Glutamatergic neuron (in vitro differentiated cells): ENCODE measurements at places on chromosomes 13 and 19. TPM values are rescaled to one million over a fixed set of nuclear protein-coding genes. Genes with fewer than 3 reads are reported as not detected.
A peak's percentile ranks its signal among the peaks of the same experiment; 100 is the strongest.

DNA sequence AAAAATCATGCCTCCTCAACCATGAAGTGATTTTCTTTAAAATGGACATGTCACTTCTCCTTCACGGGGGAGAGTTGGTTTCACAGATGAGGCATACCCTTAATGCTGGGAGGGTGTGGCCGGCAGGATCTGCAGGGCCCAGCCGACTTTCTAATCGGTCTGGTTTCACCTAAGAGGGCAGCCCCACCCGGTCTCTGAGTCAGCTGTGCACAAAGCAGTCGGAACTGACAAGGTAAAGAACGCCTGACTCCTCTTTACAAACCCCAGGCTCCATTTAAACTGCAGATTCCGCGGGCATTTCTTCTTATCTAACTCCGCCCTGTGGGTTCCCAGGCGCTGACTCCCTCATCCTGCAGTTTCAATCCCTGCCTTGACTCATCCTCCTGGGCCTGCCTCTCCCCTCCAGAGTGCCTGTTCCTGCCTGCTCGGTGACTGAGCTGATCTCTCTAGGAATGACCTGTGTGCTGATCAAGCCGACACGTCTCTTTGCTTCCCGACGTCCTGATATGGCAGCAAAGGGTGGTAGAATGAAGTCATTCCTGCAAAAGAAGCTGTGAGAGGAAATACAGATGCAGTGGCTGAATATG lies 63.4 kb downstream of the EFNB2 start:
- DNase-seq = no peak

DNA sequence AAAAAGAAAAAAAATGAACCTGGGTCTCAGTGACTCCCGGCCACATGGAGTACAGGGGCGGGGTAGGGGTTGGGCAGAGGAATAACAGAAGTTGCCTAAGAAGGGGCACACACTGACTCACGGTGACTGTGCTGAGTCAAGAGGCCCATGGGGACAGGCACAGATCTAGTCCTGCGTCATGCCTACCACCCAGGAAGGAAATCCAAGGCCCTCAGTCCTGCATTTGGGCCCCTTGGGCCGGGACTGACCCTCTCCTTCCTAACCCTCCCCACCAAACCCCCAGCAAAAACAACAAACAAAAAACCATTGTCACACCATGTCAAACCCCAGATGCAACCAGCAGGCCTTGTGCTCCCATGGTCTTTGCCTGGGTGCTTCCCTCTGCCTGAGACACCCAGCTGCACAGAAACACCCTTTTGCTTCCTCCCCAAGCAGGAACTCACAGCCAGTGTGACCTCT lies 9.6 kb upstream of the NOTCH3 start:
- DNase-seq = no peak

- DNase-seq = no peak
Observed at GRCh38 chr13:24192057-24192810, 31.7 kb downstream of the SPATA13 start.

GRCh38 chr19:11196406-11197287 lies 698 bp downstream of the KANK2 start:
- peak; percentile 54 for DNase-seq

DNA sequence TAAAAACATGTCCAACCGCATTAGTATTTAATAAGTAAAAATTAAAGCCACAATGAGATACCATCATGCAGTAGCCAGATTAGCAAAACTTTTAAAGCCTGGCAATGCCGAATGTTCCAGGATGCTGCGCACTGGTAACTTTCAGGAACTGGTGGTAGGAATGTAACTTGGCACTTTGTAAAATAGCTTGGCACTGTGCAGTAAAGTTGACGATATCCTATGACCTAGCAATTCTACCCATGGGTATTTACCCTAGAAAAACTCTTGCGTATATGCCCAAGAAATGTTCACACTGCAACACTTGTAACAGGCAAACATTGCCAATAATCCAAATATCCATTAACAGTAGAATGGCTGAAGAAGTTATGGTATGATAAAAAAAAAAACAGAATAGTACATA lies 97.7 kb downstream of the SPACA7 start:
- DNase-seq = no peak

GRCh38 chr19:13795595-13796300 lies 505 bp downstream of the ZSWIM4 start:
- peak; percentile 50 for DNase-seq

DNA sequence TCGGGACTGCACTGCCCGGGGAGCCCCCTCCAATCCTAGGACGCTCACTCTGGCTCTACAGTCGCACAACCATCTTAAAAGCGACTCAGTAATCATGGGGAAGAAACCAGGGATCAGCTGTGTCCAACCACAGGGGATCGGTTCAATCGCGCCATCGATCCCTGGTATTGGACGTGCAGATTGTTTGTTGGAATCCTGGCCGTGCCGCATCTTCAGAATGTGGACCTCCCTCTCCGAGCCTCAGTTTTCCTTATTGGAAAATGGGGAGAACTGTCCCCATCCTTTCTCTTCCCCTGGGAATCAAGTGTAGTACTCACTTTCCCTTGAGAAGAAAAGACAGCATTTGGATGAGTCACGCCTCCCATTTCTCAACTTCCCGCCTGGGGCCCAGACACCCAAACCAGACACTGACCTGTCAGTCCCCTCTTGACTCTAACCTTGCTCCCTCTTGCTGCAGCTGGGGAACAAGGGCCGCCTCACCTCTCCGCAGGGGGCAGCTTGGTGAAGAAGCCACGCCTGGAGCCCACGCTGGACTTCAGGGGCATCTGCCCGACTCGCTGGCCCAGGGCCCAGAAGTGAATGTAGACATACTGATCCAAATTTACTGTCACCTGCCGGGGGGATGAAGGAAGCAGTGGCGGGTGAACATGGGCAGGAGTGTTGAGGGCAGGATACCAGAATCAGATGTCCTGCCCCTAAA lies 17.6 kb downstream of the EMP3 start:
- no peak for DNase-seq

DNA sequence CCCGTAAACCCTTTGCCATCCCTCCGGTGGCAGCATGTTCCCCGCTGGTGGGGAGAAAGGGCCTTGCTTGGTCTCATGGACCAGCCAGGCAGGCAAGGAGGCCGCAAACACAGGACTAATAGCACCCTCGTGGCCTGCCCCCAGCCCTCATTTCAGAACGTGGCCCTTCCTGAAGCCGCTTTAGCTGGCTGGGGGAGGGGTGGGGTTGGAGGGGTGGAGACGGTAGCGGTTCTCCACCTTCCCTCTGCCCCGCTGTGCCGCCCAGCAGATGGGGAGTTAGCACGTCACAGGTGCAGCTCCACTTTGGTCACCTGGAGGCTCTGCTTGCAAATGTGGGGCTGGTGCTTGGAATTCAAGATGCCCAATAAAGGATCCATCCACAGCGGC lies 59.3 kb upstream of the URI1 start:
- no peak for DNase-seq

- DNase-seq = no peak
Observed at GRCh38 chr13:94947392-94947791, 235.0 kb upstream of the SOX21 start.

DNA sequence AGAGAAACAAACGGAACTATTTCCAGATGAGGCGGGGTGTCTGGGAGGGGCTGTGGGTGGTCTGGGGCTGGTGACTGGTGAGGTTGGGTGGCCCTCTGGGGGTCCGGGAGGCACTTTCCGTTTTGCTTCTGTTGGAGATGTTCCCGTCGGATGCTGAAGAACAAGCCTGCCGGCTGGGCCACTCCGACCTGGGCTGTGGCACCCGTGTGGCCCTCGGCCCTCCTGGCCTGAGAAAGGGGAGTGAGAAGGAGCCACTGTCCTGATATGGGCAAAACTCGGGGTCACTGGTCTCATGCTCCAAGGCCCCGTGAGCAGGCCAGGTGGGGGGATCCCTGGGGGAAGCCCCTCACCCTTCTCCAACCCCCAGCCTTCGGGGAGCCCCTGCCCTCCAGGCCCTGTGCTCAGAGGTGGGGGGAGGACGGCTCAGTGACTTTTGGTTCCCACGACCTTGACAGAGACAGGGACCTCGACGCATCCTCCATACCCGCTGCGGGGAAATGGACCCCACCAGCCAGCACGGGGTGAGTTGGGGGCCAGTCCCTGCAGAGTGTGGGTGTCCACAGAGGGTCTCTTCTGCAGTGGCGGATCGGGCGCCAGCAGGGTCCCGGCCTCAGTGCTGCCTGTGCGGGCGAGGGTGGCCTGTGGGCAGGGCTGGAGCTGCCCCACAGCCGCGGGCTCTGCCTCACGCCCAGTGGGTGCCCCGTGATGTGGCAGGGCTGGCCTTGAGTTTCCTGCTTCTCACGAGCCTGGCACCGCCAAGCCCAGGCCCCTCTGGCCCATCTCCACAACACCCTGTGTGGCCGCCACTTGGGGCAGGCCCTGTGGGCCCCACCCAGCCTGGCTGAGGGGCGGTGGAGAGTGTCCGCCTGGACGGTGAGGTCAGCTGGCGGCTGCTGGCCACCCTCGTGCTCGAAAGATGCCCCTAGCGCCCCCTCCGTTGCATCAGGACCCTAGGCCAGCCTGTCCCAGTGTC lies 4.4 kb upstream of the TBXA2R start:
- no peak for DNase-seq

DNA sequence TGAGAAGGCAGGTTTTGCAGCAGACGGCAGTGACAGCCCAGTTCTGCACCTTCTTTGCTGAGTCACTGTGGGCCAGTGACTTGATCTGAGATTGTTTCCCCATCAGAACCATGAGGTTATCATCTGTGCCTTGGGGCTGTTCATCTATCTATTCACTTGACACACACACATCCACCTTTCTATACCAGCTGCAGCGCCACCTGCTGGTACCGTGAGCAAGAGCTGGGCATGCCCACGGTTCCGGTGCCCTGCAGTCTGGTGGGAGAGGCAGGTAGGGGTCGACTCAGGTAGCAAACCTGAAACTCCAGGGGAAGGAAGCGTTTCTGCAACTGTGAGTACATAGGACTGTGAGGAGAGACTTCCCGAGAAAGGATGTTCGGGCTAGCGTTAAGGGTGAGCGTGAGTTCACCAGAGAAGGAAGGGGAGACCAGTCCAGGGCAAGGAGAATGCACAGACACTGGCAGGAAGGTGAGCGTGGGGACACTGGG lies 7.5 kb upstream of the LIN7B start:
- DNase-seq = peak; percentile 84

DNA sequence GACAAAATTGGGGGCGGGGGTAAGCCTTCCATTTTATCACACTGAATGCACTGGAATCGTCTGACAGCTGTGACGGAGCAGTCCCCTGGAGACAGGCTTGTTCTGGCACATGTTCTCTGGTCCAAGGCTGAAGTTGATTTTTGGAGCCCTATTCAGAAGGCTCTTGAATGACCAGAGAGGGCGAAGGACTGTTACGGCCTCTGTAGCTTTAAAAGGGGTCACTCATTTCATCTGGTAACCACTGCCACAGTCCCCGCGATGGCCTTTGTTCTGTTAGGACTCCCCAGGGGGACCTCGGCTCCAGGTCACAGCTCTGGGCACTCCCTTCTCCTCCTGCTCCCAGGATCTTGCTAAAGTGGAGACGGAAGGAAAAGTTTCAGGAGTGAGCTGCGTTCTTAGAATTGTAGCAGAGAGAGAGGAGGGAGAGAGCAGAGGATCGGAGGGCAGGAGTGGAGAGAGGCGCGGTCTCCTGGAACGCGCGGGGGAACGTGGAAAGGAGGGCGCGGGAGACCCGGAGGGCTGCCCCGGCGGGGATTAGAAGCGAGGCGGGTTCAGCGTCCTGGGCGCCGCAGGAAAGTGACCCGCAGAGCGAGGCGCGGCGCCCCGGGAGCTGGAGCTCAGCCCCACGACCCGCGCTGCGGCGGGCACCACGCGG lies 134.3 kb upstream of the MYO16 start:
- peak; percentile 58 for DNase-seq

GRCh38 chr19:52139252-52140031 lies at the start of gene ZNF616:
TSS of gene ZNF616 (minus strand) at chr19:52139938. CDS start at chr19:52130512, 9,426 bp downstream.
- DNase-seq = peak; percentile 96

DNA sequence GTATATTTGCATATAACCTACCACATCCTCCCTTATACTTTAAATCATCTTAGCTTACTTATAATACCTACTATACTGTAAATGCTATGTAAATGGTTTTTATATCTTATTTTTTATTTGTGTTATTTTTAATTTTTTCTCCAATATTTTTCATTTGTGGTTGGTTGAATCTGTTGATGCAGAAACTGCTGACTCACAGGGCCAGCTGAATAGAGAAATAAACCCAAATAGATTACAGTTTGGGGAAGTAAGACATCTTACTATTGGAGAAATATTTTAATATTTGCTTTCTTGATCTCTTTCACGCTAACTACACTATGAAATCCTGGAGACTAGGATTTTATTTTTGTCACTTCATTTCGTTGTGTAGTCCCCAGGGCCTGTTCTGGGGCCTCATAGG lies 7.1 kb downstream of the SMAD9 start:
- DNase-seq = no peak

- DNase-seq = no peak
Observed at GRCh38 chr13:94323764-94324758, 155.4 kb downstream of the DCT start.

DNA sequence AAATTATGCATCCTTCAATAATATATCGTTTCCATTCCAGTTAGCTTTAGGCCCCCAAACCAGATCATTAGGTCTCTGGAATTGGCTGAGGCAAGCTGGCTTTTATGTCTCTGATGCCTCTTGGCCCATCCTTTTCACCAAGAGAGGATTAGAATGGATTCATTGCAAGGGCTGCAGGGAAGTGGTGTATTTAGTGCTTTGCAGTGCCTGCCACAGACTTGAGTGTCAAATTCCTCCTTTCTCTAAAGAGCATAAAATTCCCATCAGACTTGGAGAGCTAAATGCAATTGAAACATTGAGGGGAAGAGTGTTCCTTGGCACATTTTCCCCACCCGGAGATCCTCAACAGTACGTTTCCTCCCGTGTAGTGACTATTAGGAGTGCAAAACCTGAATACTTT lies 302.6 kb downstream of the ATP8A2 start:
- DNase-seq = no peak

GRCh38 chr19:43780706-43781525 lies at the start of gene KCNN4:
TSS of gene KCNN4 (minus strand) at chr19:43780973. CDS start at chr19:43780861, 112 bp downstream.
- DNase-seq = no peak

DNA sequence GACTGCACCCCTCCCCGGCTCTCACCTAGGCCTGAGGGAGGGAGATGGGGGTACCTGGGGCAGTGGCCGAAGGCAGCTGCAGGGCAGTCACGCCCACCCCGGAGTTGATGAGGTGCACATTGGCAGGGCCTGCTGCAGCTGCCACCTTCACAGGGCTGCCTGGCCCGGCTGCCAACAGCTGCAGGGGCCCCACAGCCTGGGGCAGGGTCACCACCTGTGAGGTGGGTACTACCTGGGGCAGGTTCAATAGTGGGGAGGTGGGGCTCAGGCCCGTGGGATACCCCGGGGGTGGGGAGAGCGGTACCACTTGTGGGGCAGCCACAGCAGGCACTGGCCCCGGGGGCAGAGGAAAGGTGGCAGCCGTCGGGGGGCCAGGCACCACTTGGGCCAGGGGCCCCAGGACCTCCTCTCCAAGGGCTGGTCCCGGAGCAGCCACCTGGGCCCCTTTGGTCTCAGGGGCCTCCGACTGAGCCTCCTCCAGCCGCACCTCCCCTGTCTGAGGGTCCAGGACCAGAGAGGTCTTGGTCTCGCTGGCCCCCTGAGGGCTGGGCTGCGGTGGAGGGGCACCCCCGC lies 2.7 kb downstream of the SIX5 start:
- no peak for DNase-seq

F2RL3 gene
- not detected for total RNA-seq

CRX gene
- total RNA-seq = not detected

ZNF578 gene
- 4.1 TPM for total RNA-seq

KCNN4 gene
- 0.44 TPM for total RNA-seq

FPR1 gene
- total RNA-seq = not detected

ZNF613 gene
- total RNA-seq = 11.1 TPM

C19orf85 gene
- not detected for total RNA-seq
